ENCODE measurements at places on chromosomes 3 and 15.

- peak; percentile 29 for DNase-seq
Observed at GRCh38 chr3:101281521-101282030, 38.8 kb downstream of the IMPG2 start.

GRCh38 chr3:186209810-186210752, 101.2 kb upstream of the ETV5 start:
- peak; percentile 79 for DNase-seq

DNA sequence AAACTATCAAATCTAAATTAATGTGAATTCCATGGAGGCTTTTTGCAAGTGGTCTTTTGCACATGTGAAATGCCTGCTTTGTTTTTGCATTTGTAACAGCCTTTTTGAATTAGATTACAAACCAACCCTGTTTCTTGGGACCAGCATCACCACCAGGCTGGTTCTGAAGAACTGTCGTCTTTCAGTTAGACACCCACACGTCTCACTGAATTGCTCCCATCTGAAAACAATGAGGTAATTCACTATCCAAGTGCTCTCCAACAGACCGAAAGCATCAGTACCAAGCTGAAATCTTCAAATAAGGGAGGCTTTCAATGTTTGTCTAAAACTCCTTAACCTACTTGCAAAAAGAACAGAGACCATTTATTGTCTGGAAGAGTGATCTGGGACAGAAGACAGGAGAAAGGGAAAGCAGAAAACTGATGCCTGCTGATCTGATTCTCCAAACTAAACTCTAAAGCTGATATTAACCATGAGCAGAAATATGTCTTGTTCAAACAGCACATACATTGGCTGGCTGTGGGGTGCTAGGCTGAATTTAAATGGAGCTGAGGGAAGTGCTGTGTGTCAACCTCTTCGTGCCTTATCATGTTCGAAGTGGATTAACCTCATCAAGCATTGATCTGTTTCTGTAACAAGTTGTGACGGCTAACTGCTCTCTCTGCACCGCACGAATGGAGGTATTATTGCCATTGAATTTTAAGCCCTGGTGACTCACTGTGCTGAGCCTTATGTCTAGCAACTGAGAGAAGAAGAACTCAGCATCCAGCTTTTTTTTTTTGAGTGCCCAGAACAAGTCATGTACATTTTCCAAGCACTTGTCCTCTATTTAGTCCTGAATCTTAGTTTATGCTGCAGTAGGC, 213.7 kb upstream of the P2RY1 start:
- DNase-seq: no peak

DNA sequence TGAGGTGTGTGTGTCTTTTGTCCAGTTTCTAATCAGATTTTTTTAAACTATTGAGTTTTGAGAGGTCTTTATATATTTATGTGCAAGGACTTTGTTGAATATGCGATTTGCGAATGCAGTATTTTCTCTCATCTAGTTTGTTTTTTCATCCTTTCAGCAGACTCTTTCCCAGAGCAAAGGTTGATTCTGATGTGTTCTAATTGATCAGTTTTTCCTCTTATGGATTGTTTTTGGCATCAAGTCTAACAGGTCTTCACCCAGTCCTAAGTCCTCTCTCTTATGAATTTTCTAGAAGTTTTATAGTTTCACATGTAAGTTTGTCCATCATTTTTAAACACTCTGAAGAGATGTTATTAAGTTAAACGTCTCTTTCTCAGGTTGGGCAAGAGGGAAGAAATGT, 17.8 kb upstream of the TJP1 start:
- DNase-seq: no peak

DNA sequence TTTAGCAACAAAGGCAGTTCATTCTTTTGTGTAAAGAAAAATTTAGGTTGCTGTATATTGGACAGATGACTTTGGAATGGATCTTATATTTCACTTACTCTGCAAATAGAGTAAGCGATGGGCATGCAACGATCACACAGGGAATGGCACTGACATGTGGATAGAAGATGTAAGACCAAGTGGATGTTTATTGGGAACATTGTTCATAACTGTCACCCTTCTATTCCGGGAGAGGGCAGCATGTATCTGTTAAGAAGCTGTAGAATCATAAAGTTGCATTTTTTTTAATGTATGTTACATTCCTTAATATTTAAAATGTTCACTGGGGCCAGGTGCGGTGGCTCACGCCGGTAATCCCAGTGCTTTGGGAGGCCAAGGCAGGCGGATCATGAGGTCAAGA, 41.2 kb downstream of the HPS3 start:
- no peak for DNase-seq

DNA sequence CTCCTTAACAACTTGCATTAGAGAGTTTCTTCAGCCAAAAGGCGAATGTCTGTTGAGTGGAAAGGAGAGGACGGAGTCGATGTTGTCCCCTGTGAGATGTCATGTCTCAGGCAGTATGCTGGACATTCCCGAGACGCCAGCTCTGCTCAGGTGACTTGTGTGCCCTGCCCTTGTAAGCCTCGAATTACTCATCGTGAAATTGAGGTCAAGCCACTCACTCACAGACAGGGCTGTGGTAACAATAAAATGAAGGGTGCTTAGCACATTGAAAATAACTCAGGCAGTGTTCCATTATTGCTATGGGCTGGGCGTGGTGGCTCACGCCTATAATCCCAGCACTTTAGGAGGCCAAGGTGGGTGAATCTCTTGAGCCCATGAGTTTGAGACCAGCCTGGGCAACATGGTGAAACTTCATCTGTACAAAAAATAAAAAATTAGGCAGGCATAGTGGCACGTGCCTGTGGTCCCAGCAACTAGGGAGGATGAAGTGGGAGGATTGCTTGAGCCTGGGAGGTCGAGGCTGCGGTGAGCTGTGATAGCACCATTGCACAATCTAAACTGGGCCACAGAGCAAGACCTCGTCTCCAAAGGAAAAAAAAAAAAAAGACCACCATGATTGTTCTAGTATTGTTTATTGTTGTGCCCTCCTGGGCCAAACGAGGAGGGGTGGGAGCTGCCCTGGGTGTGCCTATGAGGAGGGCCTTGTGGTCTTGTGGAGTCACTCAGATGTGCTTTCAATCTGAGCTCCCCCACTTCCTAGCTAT, 214.4 kb downstream of the THSD4 start:
- DNase-seq: no peak

GRCh38 chr15:88077296-88078020, 179.1 kb downstream of the NTRK3 start:
- DNase-seq: no peak

DNA sequence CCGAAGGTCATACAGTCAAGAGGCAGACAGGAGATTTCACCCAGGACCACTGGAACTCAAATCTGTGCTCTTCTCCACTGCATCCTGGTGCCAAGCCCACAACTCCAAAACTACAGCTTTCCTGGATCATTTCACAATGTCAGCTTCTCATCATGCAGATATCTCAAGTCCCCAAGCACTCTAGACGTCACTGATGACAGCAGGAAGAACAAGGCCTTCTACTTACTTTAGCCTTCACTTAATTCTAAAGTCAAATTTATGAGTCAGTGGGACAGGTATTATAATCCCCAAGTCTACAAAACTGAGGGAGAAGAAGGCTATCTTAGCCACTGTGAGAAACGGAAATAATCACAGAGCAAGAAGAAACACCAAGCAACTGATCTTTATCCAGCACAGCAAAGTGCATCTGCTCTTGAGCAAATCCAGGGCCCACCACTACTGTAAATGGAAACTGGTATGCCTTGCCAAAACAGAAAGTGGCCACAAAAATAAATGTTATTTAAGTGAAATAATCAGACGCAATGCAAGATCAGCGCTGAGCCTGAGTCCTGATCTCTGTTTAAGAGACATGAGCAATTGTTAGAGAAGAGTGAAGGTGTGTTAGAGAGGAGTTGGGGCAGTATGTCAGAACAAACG, 928 bp downstream of the RAD18 start:
- DNase-seq: no peak

- peak; percentile 11 for DNase-seq
Observed at GRCh38 chr3:81643721-81644120, 117.7 kb downstream of the GBE1 start.

- DNase-seq: no peak
Observed at GRCh38 chr3:137103739-137104138, 146.0 kb downstream of the IL20RB start.

GRCh38 chr3:119582178-119582577, 2.9 kb downstream of the ADPRH start:
- no peak for DNase-seq

GRCh38 chr15:29623116-29623639, 199.1 kb downstream of the TJP1 start:
- no peak for DNase-seq

GRCh38 chr15:56371495-56372147, 6.4 kb downstream of the TEX9 start:
- DNase-seq: no peak

DNA sequence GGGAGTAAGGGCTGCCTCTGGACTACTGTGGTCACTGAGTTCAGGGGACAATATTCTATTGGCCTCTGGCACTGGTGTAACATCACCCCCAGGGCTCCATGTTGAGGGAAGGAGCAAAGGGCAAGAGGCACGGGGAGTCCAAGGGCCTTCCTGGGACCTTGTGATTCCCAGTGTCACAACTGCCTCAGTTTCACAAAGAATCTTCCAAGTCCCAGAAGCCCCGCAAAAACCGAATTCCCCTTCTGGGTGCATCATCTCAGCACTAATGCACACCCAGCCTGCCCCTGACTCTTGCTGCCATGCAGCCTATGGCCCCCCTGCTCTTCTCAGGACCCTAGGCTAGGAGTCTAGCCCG, 5.5 kb downstream of the AMOTL2 start:
- DNase-seq: no peak

- DNase-seq: no peak
Observed at GRCh38 chr3:127459891-127460290, 130.6 kb downstream of the TPRA1 start.

DNA sequence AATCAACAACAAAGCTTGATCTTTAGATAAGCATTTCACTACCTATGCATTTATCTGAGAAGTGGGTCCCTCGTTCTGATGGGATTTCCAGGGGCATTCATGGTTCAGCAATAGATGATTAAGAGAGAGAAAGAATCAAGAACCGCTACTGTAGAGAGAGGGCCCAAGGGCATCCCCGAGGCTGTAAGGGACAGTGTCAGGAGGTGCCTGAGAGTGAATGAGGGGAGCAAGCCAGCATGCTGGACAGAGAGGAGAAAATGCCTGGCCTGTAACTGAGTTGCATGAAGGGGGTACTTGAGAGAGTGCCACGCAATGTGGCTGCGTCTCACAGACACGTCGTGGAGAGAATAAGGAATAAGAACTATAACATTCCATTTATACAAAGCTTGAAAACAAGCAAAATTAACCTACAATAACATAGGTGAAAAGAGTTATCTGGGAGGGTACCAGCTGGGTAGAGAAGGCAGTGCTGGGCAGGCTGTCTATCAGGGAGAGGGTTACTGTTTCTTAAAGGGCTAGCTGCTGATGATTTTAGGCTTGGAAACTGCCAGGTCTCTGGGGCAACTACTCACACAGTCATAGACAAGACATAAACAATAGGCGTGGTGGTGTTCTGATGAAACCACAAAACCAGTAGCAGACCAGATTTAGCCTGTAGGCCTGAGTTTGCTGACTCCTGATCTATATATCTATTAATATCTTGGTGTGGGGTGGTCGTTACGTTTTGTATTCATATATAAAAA, 374.6 kb upstream of the CFAP20DC start:
- DNase-seq: no peak

DNA sequence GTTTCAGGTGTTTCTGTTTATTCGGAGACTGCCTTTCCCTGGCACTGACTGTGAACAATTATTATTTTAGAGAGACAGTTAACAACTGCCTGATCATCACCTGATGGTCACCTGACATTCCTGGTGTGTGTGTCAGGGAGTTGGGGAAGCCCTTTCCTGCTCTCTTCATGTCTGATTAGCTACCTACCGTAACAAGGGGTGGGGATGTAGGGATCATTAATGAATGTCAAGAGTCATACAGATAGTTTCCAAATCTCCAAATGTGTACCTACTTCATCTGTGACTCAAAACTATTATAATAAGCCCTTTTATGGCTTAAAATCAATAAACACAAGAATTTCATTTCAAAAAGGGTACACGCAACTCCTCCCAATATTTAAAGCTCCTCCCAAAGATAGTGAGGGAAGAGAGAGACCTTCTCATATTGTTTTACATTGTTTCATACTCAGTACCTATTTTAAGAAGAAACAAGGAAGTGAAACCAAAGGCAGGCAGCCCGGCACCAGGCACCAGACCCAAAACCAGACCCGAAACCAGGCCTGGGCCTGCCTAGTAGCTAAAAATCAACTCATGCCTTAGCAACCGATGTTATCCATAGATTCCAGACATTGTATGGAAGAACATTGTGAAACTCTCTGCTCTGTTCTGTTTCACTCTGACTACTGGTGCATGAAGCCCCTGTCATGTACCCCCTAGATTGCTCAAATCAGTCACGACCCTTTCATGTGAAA, 844.9 kb upstream of the ALCAM start:
- no peak for DNase-seq

DNA sequence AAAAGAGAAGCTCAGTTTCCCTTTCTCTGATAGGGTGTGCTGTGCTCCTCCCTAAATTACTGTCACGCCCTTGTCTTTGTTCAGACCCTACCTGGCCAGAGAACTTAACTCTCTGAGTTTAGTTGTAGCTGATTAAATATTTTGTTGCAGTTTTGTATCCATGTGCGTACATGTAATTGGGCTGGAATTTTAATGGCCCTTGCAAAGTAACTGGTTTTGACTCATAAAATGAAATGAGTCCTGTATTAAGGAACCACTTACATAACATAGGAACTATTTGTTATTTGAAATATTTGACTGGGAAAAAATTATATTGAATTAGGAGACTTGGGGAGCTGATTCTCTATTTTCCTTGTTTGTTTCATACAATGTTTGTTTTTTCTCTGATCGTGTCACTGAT, 80.2 kb downstream of the LRRK1 start:
- no peak for DNase-seq

- DNase-seq: no peak
Observed at GRCh38 chr3:64459711-64460110, 228.1 kb downstream of the ADAMTS9 start.

DNA sequence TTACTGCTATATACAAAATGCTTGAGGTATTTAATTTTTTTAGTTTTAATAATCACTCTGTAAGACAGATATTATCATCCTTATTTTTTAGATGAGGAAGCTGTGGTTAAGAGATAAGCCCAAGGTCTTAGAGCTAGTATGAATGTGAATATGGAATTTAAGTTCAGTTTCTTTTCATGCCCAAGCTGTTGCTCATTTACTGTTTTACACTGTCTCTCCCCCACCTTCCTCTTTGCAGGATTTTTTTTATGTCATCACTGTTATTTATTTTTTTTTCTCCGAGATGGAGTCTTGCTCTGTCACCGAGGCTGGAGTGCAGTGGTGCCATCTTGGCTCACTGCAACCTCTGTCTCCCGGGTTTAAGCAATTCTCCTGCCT, 22.5 kb downstream of the MAP2K5 start:
- DNase-seq: no peak

DNA sequence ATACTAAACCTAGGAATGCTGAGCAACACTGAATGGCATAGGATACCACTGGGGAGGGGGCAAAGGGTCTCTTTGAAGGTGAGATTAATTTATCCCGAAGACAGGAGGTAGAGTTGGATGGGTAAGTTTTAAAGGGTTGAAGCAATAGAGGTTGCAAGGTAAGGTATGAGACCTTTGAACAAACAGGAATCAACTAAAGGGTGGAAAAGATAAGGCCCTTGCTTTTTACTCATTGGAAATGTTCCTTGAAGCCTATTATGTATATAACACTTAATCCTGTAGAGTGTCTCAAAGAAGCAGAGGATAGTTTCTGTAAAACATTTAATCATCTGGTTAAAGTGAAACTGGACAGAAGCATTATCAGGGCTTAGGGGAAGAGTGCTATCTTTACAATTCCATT, 5.7 kb downstream of the ABHD5 start:
- DNase-seq: no peak
